Tongue (tissue), 3 donors: ENCODE measurements at places on chromosomes 6 and 20. TPM values are rescaled to one million over a fixed set of nuclear protein-coding genes. Genes with fewer than 3 reads are reported as not detected.
A peak's percentile ranks its signal among the peaks of the same experiment; 100 is the strongest.

DNA sequence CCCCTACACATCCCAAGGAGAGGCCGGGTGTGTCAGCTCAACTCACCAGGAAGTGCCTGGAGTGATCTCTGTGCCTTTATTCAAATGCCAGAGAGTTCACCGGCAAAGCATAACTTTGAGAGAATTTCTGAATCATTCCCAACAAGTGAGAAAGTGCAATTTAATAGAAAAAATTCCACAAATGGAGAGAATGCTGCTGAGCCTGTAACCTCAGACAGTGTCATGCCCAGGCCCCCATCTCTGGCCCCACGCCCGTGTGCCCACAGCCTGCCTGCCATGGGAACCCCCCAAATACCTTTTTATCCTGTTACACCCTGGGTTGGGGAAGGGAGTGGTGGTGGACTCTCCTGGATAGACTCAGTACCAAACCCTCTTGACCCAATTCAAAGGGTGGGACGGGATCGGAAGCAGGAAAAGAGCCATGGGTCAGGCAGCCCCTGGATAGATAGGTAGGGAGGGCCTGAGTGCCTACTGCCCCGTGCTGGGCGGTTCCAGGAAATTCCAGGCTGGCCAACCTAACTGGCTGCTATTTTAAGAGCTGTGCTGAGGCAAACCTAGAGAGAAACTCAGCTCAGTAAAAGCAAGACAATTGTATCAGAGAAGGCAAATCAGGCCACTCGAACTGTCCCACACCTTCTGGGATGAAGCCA is 179.0 kb upstream of the FOXA2 start:
- peak; percentile 19 for DNase-seq

- DNase-seq: no peak
Measured at GRCh38 chr6:156883497-156884252, 106.5 kb downstream of the ARID1B start.

GRCh38 chr6:99289701-99290100 is 59.8 kb downstream of the FAXC start:
- DNase-seq: no peak

GRCh38 chr6:101640131-101640530 is 246.6 kb downstream of the GRIK2 start:
- no peak for DNase-seq

DNA sequence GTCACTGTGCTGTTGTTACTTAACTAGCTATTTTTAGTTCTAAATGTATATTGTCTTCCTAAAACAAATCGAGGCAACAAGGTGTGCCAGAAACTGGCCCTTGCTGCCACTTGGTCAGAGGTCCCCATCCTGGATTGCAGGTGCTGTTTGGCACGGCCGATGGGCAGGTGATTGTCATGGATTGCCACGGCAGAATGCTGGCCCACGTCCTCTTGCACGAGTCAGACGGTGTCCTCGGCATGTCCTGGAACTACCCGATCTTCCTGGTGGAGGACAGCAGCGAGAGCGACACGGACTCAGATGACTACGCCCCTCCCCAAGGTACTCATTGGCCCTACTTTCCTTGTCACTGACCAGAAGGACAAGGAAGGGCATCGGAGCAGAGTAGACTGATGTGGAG is 111.0 kb upstream of the TMEM181 start:
- DNase-seq: no peak

GRCh38 chr6:106619223-106619622 is 10.1 kb downstream of the RTN4IP1 start:
- DNase-seq: no peak

- no peak for DNase-seq
Measured at GRCh38 chr20:39109933-39110818, 148.0 kb downstream of the DHX35 start.

GRCh38 chr6:43865932-43866645 is 96.1 kb downstream of the VEGFA start:
- peak; percentile 82 for DNase-seq

DNA sequence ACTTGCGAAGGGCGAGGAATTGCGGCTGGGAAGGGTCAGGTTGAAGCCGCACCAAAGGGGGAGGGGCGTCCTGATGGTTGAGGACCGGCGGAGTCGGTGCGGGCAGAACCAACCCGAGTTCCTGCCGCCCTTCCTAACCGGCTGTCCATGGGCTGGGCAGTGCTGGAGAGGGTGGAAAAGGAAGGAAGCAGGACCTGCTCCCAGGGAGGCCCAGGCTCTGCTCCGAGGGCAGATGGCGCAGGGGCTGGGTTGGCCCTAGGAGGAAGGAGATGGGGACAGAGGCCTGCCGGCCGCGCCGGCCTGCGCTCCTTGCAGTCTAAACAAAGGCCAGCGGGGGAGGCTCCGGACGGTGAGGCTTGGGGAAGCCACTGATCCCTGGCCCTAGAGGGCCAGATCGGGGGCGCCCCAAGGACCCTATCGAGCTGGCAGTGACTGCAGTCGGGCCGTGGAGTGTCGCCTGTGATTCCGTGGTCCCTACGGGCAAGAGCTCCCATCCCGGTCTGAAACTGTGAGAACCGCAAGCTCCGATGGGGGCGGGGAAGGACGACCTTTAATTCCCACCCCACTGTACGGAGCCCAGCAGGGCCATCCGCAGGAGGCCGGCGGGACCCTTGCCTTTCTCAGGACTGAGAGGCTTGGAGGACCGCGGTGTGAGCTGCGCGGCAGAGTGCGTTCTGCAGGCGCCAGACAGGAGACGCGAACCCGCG is 39.4 kb downstream of the YTHDF1 start:
- no peak for DNase-seq

DNA sequence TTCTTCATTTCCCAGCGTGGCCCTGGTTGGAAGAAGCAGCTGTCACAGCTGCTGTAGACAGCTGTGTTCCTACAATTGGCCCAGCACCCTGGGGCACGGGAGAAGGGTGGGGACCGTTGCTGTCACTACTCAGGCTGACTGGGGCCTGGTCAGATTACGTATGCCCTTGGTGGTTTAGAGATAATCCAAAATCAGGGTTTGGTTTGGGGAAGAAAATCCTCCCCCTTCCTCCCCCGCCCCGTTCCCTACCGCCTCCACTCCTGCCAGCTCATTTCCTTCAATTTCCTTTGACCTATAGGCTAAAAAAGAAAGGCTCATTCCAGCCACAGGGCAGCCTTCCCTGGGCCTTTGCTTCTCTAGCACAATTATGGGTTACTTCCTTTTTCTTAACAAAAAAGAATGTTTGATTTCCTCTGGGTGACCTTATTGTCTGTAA is 292.7 kb downstream of the ESR1 start:
- peak; percentile 88 for DNase-seq

GRCh38 chr6:40457261-40457660 is 129.9 kb downstream of the LRFN2 start:
- DNase-seq: no peak

Gene IL17A
- not detected for total RNA-seq

Gene IPCEF1
- total RNA-seq: 1.0 TPM

Gene CCN5
- total RNA-seq: 0.62 TPM

Gene MYMX
- 9.1 TPM for total RNA-seq

Gene C6orf47
- 20.8 TPM for total RNA-seq

Gene VSX1
- total RNA-seq: not detected

Gene FAM209B
- total RNA-seq: not detected

Gene PNISR
- 189 TPM for total RNA-seq
